Activated CD4-positive, alpha-beta T cell treated with anti-CD3 and anti-CD28 coated beads for 4 hours (primary cell): ENCODE measurements at places on chromosomes 2 and 18.

DNA sequence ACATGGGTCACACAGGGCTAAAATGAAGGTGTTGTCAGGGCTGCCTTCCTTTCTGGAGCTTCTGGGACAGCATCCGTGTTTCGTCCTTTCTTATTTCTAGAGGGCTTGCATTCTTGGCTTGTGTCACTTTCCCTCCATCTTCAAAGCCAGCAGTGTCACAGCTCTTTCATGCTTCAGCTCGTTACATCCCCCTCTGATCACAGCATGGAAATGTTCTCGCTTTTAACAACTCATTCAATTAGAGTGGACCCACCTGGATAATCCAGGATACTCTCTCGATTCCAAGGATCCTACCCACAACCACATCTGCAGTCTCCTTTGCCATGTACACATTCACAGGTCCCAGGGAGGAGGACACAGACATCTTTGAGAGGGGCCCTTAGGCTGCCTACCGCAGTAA, 316.2 kb upstream of the FIGN start:
- DNase-seq: no peak

GRCh38 chr18:50289108-50289443, 1.6 kb upstream of the CXXC1 start:
- DNase-seq: no peak

- no peak for DNase-seq
These were observed 30.4 kb upstream of the TNS1 start for GRCh38 chr2:218033208-218033589.

GRCh38 chr2:62663411-62663810, 42.1 kb upstream of the EHBP1 start:
- no peak for DNase-seq

- no peak for DNase-seq
These were observed 297.3 kb downstream of the ETAA1 start for GRCh38 chr2:67694445-67694844.

- no peak for DNase-seq
These were observed 100.0 kb downstream of the SPOPL start for GRCh38 chr2:138601458-138602165.

DNA sequence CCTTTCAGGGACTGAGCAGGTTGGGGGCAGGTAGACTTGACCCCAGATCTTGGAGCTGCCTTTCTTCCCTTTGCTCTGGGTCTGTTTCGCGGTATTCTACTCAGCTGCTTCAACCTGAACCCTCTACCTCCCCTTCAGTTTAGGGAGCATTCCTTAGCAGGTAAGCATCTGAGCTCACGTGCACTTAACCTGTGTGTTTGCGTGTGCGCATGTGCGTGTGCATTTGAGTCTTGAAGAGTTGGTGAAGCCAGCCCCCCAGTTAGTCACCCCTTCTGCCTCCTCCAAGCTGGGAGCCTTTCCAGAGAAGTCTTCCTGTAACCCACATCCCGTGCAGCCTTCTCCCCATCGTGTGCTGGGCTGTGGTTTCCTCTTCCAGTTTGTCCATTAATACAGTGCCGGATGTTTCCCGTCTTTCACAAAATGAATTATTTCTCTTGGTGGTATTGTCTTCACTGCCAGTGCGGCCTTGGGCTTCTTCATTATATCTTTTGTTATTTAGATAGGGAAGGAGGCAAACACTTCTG, 33.2 kb downstream of the B3GNT2 start:
- DNase-seq: no peak
